Upper lobe of left lung (tissue), 6 donors: ENCODE measurements at places on chromosomes 11 and 22. TPM values are rescaled to one million over a fixed set of nuclear protein-coding genes. Genes with fewer than 3 reads are reported as not detected.

GRCh38 chr22:38835888-38836301 is 7.9 kb downstream of the NPTXR start:
- DNase-seq: peak; percentile 71
- H3K4me3 ChIP-seq: no peak overlapping the region
- H3K36me3 ChIP-seq: no peaks in the 10 kb centered on the region
- H3K27me3 ChIP-seq: no peaks in the 10 kb centered on the region
- H3K27ac ChIP-seq: no peak overlapping the region

DNA sequence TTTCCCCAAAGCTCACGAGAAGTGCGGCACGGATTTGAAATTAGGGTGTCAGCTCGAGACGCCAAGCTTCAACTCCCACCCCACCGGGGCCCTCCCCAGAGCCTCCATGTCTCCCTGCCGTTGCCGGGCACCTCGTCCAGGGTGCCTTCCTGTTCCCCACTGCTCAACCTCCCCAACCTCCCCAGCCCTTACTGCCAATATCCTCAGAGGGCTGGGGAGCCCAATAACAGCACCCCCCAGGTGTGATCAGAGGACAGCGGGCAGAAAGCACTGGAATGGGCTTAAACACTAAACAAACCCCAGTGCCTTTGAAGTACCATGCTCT is 1336.4 kb downstream of the TBC1D22A start:
- no peak overlapping the region for H3K27ac ChIP-seq
- H3K4me1 ChIP-seq: no peaks in the 10 kb centered on the region
- no peaks in the 10 kb centered on the region for H3K36me3 ChIP-seq
- DNase-seq: no peak
- H3K4me3 ChIP-seq: no peak overlapping the region
- H3K27me3 ChIP-seq: no peaks in the 10 kb centered on the region

Gene PDE2A
- total RNA-seq: 20.3 TPM

DNA sequence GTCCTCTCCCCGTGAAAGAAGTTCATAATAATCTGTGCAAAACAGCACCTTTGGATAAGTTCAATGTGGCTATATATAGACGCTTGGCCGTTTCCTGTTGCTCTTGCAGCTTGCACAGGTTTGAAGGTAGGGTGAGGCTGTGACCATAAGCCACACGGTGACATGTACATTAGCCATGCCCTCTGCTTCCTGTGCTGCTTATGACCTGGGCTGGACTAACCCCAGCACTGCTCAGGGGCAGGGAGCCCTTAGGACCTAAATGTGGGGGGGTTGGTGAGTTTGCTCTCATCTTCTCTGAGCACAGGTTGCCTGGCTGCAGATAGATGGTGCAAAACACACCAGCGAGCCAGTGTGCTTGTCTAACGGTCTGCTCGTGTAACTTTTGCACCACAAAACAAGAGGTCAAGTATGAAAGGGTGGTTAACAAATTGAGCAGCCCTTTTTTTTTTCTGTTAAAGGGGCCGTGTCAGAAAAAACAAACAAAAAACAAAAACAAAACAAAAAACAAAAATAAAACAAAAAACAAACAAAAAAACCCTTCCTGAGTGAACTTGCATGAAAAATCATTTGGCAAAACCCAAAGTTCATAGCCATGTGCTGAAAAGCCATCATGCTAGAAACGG is 37.3 kb downstream of the FLI1 start:
- no peak overlapping the region for H3K27ac ChIP-seq
- no peaks in the 10 kb centered on the region for H3K27me3 ChIP-seq
- no peaks in the 10 kb centered on the region for H3K36me3 ChIP-seq
- no peak for DNase-seq
- peaks cover 91% of the 10 kb centered on the region for H3K4me1 ChIP-seq
- H3K4me3 ChIP-seq: no peak overlapping the region

- no peaks in the 10 kb centered on the region for H3K27me3 ChIP-seq
- no peak for DNase-seq
- H3K36me3 ChIP-seq: no peaks in the 10 kb centered on the region
- no peak overlapping the region for H3K4me3 ChIP-seq
Observed at GRCh38 chr22:19266547-19267086, 24.9 kb downstream of the CLTCL1 start.

DNA sequence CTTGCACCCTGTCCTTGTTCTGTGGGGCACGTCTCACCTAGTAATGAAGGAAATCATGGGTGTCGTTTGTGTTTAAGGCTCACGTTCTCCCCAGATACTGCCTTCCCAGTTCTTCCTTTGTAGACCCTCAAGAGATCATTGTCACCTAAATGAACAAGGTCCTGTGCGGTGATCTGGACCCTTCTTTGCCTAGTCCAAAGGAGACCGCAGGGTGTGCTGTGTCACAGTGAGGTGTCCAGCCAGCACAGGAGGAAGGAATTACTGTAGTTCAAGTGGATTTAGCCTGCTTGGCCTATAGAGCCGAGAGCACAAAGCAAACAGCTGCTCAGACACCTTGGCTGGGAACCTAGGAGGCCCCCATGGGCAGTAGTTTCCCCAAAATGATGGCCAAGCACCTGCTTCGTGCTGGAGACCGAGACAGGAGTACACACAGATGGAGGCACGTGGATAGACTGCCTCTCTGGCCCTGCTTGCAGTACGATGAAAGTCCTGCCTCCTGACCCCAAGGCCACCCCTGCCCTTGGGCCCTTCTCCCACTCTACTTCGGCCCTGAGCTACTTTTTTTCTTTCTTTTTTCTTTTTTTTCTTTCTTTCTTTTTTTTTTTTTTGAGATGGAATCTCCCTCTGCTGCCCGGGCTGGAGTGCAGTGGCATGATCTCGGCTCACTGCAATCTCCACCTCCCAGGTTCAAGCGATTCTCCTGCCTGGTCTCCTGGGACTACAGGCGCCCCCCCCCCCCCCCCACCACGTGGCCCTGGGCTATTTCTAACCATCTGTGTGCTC is 19.4 kb upstream of the PPFIA1 start:
- no peak overlapping the region for H3K4me3 ChIP-seq
- no peaks in the 10 kb centered on the region for H3K4me1 ChIP-seq
- H3K27me3 ChIP-seq: no peaks in the 10 kb centered on the region
- DNase-seq: no peak

DNA sequence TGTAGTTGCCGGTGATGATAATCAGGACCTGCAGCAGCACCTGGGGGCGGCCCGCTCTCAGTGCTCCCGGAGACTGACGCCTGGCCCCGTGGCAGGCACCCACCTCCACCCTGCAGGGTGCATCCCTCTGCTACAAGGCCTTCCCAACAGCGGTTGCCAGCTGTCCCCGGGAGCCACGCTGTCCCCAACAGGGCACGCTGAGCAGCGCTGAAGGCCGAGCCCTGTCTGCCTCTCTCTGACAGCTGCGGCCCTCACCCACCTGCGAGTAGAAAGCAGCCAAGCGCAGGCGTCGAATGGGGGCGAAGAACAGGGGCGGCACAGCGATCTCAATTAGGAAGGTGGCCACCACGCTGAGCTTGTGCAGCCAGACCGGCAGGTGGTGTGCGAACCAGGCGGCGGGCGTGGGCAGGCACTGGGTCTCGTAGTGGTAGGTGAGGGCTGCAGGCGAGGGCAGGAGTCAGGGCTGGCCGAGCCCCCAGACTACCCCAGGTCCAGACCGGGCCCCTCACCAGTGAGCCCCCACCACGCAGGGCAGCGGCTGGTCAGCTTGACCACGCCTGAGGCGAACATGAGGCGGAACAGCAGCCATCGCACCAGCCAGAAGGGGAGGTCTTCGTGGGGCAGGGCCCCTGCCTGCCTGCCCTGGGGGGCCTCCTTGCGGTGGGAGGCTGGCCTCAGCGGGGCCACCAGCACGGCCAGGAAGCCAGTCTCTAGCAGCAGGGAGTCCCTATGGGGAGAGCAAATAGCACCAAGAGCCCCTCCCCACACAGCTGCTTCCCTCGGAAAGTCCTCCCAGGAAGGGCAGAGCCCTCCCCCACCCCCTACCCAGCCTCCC is 1.5 kb downstream of the LMF2 start:
- H3K4me3 ChIP-seq: peak overlapping the region; percentile 99
- DNase-seq: no peak
- H3K4me1 ChIP-seq: peaks cover 23% of the 10 kb centered on the region
- H3K27me3 ChIP-seq: no peaks in the 10 kb centered on the region
- peaks cover 40% of the 10 kb centered on the region for H3K36me3 ChIP-seq

Gene TCN2
- 87.1 TPM for total RNA-seq

Gene SHANK2
- total RNA-seq: 75.5 TPM

Gene C22orf15
- total RNA-seq: 5.9 TPM

DNA sequence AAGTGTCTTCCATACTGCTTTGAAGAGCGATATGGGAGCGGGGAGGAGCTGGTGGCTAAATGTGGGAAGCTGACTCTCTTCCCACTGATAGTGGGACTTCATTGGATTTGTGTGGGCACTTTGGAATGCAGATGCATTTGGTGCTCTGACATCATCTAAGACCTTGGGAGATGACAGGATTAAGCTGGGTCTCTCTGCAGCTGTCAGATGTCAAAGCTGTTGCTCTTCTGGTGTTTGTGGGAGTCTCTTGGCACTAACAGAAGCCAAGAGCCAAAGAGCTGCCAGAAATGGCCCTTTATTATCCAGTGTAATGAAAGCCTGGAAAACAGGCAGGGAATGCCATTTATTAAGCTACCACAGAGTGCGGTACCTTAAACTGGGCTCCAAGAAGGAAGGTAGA is 20.6 kb downstream of the GRAMD1B start:
- H3K4me1 ChIP-seq: no peaks in the 10 kb centered on the region
- no peaks in the 10 kb centered on the region for H3K36me3 ChIP-seq
- H3K4me3 ChIP-seq: no peak overlapping the region
- DNase-seq: no peak
- H3K27me3 ChIP-seq: no peaks in the 10 kb centered on the region

Gene TMEM86A
- total RNA-seq: 13.6 TPM

Gene CDHR5
- not detected for total RNA-seq

DNA sequence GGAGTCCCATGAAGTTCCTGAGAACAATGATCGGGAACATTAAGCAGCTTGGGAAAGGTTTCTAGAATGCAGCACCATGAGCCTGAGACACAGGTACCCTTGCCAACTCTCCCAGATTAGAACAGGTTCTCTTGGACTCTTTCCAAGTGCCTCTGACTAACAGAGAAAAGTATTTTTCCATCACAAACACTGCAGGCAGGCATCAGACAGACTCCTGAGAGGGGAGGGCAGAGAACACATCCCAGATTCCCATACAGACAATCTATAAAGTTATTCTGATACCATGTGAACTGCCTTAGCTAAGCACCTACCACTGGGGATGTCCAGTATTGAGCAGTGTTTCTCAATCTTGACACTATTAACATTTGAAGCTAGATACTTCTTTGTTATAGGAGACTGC is 27.3 kb downstream of the SERGEF start:
- peaks cover 6% of the 10 kb centered on the region for H3K36me3 ChIP-seq
- H3K4me1 ChIP-seq: no peaks in the 10 kb centered on the region
- no peak overlapping the region for H3K4me3 ChIP-seq
- H3K27ac ChIP-seq: no peak overlapping the region

DNA sequence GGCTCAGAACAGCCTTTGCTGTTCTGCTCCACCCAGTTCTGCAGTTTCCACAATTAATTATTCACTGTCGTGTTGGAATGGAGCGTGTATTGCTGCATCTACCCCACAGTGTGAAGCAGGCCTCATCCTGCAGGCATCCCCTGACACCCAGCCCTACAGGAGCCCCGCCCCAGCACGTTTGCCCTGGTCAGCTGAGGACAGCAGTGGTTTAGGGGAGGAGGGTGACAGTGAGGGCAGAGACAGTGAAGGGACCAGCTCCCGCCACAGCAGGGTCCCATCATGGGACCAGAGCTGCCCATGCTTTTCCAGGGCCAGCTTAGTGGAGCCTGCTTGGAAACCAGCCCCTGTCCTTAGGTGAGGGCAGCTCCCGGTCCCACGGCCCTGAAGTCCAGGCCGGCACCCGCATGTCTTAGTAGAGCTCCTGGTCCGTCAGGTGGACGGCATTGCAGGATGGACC is 273.0 kb downstream of the TBC1D22A start:
- H3K27me3 ChIP-seq: no peaks in the 10 kb centered on the region
- peak; percentile 48 for DNase-seq
- H3K27ac ChIP-seq: peak overlapping the region; percentile 27
- H3K36me3 ChIP-seq: peaks cover 13% of the 10 kb centered on the region

Gene TPST2
- 97.9 TPM for total RNA-seq

GRCh38 chr11:1384199-1384970 is 5.3 kb upstream of the BRSK2 start:
- H3K4me1 ChIP-seq: peaks cover 13% of the 10 kb centered on the region
- peaks cover 2% of the 10 kb centered on the region for H3K27me3 ChIP-seq
- no peak overlapping the region for H3K4me3 ChIP-seq
- H3K36me3 ChIP-seq: no peaks in the 10 kb centered on the region

- no peaks in the 10 kb centered on the region for H3K36me3 ChIP-seq
- DNase-seq: no peak
- no peak overlapping the region for H3K27ac ChIP-seq
- no peaks in the 10 kb centered on the region for H3K27me3 ChIP-seq
Observed at GRCh38 chr11:46722566-46723358, 3.7 kb downstream of the F2 start.

DNA sequence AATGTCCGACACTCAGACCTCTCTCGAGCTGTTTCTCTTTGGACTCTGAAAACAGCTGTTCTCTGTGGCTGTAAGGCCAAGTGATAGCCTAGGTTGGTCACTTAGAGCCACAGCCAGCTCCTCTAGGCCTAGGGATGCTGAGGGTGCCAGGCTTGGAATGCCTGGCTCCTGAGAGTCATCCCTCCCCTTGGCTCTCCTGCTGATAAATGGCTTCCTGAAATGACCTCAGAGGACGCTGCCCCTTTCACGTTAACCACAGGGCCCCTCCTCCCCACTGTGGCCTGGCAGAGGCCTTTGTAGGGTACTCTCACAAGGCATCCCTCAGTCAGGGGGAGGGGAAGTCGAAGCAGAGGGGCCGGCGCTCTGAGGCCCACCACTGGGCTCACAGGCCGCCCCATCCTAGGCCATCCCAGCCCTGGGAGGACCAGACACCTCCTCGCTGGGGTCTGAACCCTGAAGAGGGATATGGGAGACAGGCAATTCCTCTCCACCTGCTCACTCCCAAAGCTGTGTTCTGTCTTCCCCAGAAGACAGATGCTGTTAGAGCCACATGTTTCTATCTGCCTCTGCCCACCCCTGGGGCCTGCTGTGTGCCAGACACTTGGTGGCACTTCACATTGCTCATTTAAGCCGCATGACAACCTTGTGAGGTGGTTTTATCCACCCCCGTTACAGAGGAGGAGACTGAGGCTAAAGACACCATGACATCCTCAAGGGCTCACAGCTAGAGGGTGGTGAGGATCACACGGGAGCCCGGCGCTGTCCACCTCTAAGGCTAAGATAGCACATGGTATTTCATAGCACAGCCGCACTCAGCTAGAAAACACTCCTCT is 50.9 kb downstream of the ARFGAP3 start:
- no peak for DNase-seq
- peaks cover 43% of the 10 kb centered on the region for H3K4me1 ChIP-seq
- peak overlapping the region; percentile 85 for H3K27ac ChIP-seq
- no peaks in the 10 kb centered on the region for H3K27me3 ChIP-seq

DNA sequence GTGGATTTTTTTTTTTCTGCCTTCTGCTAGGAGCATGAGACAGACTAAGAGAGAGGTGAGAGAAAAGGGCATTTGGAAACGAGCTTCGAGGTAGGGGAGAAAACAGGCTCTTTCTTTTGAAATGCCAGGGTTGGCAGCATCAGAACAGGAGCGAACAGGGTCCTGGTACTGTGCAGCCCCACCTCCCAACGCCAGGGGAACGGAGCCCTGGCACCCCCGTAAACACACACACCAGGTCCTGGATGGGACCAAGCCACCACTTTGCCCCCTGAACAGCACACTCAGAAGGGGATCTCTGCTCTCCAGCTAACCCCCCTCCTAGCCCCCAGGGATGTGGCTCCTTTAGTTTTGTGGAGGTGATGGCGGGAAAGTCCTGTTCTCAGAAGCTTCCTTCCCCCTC is 127.1 kb downstream of the CTTN start:
- H3K27ac ChIP-seq: no peak overlapping the region
- no peaks in the 10 kb centered on the region for H3K36me3 ChIP-seq
- no peaks in the 10 kb centered on the region for H3K27me3 ChIP-seq
- DNase-seq: no peak
- peaks cover 12% of the 10 kb centered on the region for H3K4me1 ChIP-seq
- no peak overlapping the region for H3K4me3 ChIP-seq
